GM12864 (cell line): ENCODE measurements at places on chromosomes 7 and 10.

GRCh38 chr7:5423306-5423975 lies at the start of gene TNRC18:
TNRC18 (minus strand) TSS chr7:5423834; CDS start chr7:5421246, 2,588 bp downstream.
- DNase-seq = no peak

DNA sequence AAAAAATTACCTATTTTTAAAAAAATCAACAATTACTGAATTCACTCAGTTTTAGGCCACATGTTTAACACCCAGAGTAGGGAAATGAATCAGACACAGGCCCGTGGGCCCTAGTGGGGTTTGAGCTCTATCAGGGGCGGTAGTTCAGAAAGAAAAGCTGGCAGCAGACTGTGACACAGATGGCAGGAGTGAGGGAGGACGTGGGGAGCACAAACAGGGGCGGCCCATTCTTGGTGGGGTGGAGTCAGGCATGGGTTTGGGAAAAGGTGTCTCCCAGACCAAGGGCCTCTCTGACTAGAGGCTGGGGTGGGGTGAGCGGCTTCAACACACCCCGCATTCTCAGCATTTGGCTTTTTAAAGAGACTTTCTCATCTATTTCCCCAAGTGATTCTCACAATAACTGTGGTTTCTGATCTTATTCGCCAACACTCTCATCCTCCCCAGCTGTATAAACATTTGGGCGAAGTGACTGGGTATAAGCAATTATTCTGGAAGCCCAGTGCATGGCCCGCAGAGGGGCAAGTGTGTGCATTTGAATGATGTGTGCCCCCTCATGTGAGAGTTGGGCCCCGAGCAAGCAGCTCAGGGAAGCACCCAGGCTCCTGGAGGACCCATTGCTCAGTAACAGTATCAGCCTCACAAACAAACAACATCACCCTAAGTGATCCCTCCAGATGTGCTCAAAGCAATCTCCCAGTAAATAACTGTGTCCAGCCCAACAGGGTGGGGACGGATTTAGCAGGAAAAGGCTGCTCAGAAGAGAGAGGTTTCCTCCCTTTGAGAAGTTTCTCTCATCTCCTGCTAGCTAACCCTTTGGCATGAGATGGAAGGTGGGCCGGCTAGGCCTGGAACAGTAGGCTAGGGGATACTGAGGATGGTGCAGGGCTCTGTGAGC lies 437.6 kb upstream of the ZMIZ1 start:
- no peak for DNase-seq

GRCh38 chr7:65983965-65984658 lies 2.1 kb upstream of the GUSB start:
- DNase-seq = no peak

DNA sequence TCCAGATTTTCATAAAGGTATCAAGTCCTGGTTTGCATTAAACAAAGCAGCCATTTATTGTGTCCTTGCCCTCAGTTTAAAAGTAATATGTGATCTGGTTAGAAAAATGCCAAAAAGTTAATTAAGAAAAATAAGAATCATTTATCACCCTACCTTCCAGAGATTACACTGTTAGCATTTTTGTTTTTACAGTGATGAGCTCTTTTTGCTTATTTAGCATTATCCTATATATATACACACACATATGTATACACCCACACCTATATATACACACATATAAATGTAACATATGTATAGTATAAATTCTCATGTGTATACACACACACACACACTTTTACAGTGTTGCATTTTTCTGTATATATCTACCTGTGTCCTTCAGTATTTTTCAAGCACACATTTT lies 127.9 kb downstream of the INSYN2A start:
- no peak for DNase-seq

GRCh38 chr7:127251036-127251464 lies 1.7 kb downstream of the GRM8 start:
- no peak for DNase-seq

DNA sequence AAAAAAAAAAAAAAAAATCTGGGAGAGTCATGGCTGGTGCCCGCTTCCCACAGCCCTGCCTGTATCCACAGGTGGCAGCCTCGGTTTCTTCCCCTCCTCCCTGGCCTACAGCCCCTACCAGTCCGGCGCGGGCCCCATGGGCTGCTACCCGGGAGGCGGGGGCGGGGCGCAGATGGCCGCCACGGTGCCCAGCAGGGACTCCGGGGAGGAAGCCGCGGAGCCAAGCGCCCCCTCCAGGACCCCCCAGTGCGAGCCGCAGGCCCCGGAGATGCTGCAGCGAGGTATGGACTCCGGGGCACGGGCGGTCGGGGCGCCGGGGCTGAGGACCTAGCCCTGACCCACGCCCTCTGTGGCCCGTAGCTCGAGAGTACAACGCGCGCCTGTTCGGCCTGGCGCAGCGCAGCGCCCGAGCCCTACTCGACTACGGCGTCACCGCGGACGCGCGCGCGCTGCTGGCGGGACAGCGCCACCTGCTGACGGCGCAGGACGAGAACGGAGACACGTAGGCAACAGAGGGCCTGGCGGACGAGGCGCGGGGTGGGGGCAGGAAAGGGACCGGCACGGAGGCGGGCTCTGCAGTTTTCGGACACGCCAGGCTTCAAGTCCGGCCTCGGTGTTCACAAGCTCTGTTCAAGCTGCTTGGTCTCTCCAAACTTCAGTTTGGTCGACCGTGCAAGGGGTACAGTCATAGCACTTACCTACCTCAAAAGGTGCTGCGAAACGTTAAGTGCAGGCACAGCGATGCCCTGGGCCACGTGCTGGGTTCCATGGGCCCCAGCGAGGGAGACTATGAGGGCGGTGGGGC lies 3.9 kb downstream of the NFKB2 start:
- peak; percentile 52 for DNase-seq

GRCh38 chr7:105304040-105304895 lies 84.5 kb downstream of the SRPK2 start:
- DNase-seq = peak; percentile 48

GRCh38 chr10:79384773-79385391 lies 37.6 kb downstream of the PPIF start:
- no peak for DNase-seq

- no peak for DNase-seq
Observed at GRCh38 chr7:19239951-19240350, 94.7 kb upstream of the FERD3L start.

DNA sequence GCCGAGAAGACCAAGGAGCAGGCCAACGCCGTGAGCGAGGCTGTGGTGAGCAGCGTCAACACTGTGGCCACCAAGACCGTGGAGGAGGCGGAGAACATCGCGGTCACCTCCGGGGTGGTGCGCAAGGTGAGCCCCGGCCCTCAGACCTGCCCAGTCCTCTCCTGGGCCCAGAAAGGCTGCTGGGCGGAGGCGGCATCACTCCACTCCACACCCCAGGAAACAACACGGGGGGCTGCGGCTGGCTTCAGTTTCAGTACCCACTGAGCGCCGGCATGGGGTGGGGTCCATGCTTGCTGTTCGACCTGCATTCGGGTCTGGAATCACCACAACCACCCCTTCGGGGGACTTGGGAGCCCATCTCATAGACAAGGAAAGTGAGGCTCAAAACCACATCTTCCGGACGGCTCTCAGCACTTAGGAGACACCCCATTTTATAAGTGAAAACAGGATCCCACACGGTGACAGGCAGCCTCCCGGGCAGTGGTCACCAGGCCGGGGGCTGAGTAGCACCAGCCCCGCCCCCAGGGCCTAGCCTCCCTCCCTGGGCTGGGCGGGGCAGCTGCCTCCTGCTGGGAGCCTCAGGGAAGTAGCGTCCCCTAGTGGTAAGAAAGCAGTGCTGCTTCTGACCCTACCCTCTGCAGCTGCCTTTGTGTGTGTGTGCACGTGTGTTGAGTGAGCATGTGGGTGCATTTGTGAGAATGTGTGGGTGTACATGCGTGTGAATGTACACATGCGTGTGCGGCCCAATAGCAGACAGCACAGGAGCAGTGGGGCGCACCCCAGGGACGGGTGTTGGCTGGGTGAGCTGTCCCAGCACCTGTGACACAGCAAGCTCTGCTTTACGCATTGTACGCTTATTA lies 1.8 kb downstream of the SNCG start:
- no peak for DNase-seq

- DNase-seq = no peak
Observed at GRCh38 chr10:13589316-13589715, 2.6 kb downstream of the PRPF18 start.

DNA sequence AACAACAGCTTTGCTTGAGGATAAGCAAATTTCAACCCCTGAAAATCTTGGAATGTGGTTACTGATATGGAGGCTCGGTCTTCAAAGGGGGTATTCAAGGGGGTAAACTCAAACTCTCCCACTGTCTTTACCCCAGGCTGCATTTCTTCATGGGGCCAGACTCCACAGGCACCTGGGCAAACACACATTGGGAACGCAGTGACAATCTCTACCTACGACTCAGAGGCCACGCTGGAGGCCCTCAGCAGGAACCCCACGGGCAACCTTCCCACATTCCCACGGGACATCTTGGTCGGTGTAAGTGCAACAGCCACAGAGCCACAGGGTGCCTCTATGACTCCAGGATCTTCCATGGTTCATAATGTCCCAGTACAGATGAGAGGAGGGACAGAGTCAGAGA lies 2.2 kb upstream of the INSIG1 start:
- no peak for DNase-seq

DNA sequence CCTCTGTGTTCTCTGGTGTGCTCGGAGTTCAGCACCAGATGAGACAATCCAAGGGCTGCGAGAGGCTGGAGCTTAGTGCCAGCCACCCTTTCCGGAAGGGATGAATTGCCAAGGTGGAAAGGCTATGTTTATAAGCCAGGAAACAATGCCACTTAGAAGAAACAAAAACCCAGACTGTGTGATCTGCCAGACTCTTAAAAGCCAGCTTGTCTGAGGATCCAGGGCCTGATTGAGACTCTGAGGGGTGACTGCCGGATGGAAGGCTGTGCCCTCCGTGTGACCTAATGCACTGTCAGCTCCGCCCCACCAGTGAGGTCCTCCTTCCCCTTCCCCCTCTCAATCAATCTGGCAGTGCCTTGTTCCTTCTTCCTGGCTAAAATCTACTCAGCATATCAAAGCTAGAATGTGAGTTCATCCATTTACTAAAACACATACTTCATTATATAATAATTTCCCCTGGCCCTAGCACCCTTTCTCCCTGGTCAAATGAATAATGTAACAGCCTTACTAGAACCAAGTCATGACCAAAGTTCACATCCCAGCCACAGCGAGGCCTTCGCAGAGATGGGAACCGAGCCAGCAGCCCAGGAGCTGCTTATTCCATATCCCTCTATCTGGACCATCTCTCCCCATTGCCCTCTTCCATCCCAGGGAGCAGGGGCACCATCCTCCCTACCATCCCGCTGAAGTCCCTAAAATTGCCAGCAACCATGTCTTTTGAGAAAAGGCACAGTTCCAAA lies 25.5 kb downstream of the FAM107B start:
- no peak for DNase-seq

DNA sequence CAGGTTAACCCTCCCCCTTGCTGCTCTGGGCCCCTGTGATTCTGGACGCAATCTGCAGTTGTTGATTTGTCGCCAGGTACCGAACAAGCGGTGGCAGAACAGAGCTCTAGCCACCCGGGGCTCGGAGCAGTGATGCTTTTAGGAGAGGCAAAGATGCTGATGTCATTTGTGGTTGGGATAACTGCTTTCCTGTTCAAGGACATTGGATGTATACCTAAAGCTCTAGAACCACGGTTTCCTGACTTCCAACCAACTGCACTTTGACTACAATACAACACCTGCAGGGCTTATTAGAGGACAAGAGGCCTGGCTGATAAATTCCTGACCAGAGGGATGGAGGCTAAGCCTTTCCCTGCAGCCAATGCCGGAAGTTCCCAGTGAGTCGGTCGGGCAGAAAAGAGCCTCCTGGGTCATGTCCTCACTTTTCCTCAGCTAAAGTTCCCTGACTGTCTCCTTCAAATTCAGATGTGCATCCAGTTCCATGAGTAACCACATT lies 6.5 kb upstream of the RBM20 start:
- no peak for DNase-seq

DNA sequence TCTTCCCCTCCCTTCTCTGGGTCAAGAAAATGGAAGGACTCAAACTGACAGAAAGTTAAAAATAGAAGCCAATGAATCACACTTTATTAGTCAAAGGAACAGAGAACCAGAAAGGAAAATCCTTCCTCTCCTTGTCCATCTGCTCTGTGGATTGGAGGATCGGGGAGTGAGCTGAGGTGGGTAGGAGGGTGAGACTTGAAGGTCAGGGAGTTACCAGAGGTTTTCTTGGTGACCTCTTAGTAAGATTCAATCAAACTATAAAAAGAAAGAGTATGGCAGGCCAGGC lies 12.2 kb downstream of the TLX1 start:
- DNase-seq = no peak

DNA sequence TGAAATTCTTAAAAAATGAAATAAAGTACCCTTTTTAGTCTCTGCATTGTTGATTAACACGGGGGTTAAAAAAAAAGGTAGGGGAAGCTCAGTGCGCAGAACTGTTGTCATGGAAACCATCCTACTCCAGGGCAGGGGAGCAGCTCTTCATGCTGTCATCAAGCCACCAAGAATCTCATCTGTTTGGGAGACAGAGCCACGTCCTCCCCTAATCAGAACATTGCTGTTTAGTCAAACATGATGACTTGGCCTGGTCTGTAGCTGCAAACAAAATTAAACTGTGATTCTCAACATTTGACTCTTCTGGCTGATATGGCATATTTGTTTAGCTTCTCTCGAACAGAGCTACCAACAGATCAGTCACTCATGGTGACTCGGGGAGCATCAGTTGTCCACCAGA lies 254.4 kb upstream of the KLF14 start:
- no peak for DNase-seq

GRCh38 chr10:120806081-120806480 lies 45.1 kb upstream of the WDR11 start:
- no peak for DNase-seq

DNA sequence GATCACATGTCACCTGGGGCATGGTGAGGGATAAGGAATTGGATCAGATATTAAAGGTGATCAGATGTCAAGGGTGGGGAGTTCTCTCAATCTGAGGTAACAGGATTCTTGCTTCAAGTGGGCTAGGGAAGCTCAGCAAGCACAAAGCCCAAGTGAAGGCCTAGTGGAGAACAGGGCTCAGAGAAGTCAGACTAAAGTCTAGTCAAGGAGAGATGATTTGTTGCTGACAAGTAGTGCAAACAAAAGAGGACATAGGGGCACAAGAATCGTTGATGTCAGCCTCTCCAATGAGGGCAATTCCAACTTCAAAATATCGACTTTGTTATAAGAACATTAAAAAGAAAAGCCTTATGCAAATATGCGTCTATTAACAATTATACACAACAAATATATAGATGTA lies 852.8 kb upstream of the CELF2 start:
- DNase-seq = no peak

DNA sequence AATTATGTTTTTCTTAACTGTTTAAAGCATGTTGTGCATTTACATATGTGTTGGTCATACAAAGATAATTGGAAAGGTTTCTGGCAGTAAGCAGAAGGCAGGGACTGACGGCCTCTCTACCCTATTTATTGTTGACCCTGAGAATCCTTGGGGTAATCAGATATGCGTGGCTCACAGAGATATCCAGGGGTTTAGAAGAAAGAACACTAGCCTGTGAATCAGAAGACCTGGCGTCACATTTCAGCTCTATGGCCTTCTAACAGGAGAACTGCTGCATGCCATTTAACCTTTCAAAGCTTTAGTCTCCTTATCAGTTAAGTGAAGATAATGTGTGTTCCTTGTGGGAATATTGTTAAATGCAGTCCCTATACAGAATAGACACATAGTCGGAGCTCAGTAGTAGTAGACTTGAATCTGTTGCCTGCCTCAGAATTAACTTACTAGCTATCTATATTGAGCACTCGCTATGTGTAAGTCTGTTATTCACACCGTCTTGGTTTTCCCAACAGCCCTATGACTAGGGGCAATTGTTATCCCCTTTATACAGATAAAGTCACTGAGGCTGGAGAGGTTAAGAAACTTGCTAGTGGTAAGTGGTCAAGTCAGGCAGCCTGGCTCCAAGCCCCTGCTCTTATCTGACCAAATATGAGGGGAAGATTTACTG lies 129.6 kb upstream of the ANKRD1 start:
- DNase-seq = no peak
